ENCODE measurements at places on chromosomes 5 and 9.

- DNase-seq: no peak
These were observed 6.6 kb upstream of the C5orf58 start for GRCh38 chr5:170226129-170226615.

DNA sequence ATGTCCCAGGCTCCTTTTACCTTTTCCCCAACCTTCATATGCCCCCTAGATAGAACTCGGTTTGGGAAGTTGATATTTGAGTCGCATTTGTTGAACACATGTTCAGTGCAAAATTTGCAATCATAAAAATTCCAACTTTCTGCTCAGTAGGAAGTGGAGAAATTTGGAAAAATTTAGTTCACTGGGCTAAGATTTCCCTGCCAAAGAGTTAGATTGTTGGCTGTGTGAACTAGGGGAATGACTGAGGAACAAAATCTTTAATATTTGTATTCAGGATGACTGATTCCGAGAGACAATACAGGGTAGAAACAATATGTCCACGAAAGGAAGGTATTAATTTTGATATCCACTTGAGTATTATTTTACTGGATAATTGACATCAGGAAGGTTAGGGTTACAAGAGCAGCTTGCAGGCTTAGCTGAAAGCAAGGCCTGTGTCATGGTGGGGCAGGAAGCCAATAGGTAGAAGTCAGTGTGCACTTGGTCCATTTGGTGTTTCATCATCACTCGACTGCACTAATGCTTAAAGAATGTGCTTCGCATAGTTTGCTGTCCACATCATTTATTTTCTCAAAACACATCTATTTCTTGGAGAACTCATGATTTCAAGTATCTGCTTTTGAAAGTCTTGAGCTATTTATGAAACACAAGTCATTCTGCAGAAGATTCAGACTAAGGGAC is 59.4 kb upstream of the GNA14 start:
- peak; percentile 95 for DNase-seq

GRCh38 chr5:142156839-142157463 is 48.4 kb downstream of the NDFIP1 start:
- DNase-seq: no peak

- peak; percentile 37 for DNase-seq
These were observed 449 bp upstream of the PCSK5 start for GRCh38 chr9:75889977-75890471.

- peak; percentile 59 for DNase-seq
These were observed 885 bp downstream of the RNF44 start for GRCh38 chr5:176536132-176536901.

DNA sequence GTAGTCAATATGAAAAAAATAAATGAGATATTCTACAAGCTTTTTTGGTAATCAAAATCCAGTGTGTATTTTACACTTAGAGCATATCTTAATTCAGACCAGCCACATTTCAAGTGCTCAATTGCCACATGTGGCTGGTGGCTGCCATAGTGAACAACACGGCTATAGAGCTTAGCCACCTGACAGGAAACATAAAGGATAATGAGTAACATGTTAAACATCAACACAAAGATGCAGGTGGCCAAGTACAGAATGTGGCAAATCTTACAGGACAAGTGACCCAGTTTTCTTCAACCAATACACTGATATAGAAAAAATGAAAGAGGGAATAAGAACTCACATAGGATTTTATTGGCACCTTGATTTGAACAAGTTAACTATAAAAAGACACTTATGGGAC is 61.4 kb downstream of the KIF24 start:
- DNase-seq: no peak

GRCh38 chr5:15124871-15125568 is 253.4 kb upstream of the ANKH start:
- DNase-seq: no peak

DNA sequence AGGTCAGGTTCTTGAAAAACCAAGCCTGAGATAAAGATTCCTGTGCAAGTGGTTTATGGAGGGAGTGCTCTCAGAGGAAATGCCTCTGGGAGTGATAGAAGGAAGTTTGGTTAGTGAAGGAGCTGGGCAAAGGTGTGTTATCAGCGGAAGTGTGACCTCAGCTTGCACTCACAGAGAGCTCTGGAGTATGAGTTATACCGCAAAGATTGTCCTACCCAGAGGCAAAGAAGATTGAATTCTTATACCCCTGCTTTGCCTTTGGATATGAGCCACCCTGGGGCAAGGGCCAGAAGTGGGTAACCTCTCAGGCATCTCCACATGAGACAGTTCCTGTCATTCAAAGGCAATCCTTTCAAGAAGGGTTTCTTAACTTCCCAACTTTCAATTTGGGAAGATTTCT is 145.6 kb downstream of the MUSK start:
- no peak for DNase-seq

GRCh38 chr5:109126481-109126880 is 283.3 kb downstream of the PJA2 start:
- no peak for DNase-seq

DNA sequence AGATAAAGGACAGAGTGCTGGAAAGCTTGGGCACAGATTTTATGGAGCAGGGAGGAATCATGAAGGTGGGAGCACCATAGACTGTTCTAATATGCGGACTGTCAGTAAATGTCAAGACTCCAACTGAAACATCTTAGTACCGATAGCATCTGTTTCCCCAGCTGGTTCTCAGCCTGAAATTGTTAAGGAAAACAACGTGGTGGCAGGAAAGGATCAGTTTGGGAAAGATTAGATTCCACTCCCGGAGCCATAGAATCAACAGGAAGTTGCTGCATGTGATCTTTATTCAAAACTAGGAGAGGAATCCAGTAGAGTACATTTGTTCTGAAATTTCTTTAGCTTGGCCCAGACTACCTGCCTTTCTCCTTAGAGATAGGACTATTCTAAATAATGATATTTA is 559.1 kb downstream of the CSNK1G3 start:
- DNase-seq: no peak

GRCh38 chr5:56803025-56803424 is 12.3 kb upstream of the MAP3K1 start:
- no peak for DNase-seq

DNA sequence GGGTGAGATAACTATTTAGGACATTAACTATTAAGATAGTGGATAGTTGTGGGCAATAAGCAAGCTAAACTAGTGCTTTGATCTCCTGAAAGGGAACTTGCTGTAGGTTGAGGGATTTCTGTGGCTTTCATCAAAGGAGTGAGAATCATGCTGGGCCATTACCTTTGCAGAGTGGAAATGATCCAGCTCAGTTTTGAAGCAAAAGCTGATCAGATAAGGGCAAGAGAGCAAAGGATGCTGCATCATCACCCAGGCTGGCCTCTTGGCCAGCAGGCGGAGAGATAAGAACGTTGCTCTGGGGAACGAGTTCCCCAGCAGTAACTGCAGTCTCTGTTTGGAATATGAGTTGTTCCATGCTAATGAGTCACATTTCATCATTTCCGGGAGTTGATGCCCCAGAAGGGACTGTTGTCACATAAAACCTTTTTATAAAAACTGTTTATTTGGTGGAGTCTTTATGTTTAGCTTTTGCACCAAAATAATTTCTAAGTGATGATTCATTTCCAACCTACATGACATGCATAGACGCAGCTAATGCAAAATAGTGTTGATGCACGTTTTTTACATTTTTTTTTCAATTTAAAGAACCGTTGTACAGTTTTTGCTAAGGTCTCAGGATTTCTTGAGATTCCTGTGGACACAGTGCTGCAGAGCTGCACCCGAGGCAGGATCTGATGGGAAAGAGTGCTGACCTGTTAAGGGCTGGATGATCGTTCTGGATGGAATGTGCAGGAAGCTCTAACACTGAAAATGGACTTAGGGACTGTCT is 99.3 kb downstream of the ACTBL2 start:
- peak; percentile 82 for DNase-seq

- no peak for DNase-seq
These were observed 2.0 kb downstream of the GABBR2 start for GRCh38 chr9:98706651-98707165.

- no peak for DNase-seq
These were observed 23.3 kb upstream of the UGT3A2 start for GRCh38 chr5:36089989-36090388.

Data from fibroblast of skin of left quadriceps (primary cell).